ENCODE measurements at places on chromosomes 6 and 20.

- DNase-seq, result peak; percentile 22
Measured at GRCh38 chr6:12147557-12148316, 135.6 kb downstream of the HIVEP1 start.

DNA sequence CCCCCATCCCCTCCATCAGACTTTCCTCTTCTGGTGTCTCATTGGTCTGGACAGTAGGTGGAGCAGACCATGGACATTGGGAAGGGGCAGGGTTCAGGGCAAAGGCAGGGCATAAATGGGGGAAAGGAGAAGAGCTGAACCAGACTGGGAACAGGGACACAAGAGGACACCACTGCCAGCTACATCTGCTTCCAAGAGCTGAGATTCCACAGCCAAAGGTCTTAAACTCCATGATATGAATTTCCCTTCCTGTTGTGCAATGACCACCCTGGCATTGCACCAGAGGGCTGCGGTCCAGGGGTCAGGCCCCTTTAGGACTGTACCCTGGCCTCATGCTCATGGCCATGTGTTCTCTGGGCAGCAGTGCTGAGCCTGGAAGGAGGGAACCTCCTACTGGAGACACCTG is 137.9 kb downstream of the MAFB start:
- no peak for DNase-seq

DNA sequence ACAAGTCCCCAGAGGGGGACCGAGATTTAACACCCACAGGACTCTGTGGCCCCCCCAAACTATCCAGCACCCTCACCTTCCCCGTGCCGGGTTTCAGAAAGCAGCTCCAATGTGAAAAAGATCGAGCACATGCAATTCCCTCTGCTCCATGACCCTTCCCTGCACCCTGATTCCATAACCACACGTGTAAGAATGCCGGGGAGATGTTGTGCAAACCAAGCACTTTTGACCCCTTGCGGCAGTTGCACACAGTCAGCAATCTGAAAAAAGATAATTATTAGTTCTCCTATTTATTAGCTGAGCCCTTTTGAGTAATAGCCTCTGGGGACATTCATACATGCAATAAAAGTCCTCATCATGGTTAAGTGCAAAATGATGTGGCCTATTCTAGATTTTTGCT is 13.0 kb downstream of the FOXQ1 start:
- DNase-seq, result no peak

GRCh38 chr6:148617530-148617929 is 129.3 kb upstream of the UST start:
- peak; percentile 24 for DNase-seq

GRCh38 chr6:149311766-149312165 is 5.7 kb upstream of the TAB2 start:
- no peak for DNase-seq

- no peak for DNase-seq
Measured at GRCh38 chr6:119466226-119466625, 116.7 kb upstream of the MAN1A1 start.

DNA sequence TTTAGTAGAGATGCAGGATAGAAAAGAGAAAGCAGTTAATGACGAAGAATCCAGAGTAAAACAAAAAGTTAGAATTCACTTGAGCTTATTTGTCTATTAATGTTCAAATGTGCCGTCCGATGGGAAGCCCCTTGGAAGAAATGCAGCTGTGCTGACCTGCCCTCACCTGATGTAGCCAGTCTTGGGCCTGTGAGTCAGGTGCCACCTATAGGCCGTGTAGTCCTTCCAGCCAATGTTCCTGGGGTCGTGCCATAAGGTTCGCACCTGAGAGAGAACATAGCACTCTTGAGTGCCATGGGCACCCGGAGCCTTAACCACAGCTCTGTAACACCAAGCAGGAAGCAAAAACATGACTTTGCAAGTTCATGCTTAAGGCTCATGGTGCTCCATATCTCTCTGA is 32.4 kb downstream of the THBS2 start:
- DNase-seq, result no peak

GRCh38 chr20:61887596-61888093 is 178.0 kb downstream of the TAF4 start:
- DNase-seq, result no peak

GRCh38 chr6:151876122-151876521 is 68.6 kb downstream of the ESR1 start:
- no peak for DNase-seq

DNA sequence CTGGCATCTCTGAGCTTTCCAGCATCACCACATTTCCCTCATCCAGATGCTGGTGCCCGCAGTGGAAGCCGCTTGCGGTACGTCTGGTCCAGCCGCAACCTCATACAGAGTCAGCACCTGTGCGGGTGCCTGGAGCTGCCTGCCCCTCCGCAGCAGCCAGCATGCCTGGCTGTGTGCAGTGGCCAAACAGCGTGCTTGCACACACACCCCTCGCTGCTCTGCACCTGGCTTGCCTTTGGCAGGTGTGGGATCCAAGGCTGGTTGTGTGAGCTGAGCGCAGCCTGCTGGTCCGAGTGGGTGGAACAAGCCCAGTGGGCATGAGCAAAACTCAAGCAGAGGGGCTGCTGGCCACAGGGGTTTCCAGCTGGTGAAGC is 3.1 kb upstream of the HINT3 start:
- no peak for DNase-seq

GRCh38 chr6:134103006-134103405 is 50.6 kb upstream of the SLC2A12 start:
- no peak for DNase-seq

DNA sequence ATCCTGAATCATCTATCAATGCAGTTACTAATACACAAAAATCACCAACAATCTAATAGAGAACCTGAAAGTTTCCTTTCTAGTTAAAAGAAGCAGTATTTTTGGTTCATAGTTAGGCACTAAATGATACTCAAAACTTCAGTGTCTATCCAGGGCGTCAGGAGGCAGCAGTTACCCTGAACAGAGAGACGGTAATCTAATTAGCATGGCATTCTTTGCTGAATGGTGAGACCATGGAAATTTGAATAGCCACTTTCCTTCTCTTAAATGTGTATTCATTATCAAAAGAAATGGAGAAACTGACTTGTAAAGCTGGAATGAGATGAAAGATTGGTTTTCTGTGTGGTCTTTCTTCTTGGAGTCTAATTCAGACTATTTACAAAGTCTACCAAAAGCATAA is 146.6 kb upstream of the BMP5 start:
- no peak for DNase-seq

GRCh38 chr6:100613656-100614055 is 148.9 kb upstream of the SIM1 start:
- DNase-seq, result peak; percentile 51

DNA sequence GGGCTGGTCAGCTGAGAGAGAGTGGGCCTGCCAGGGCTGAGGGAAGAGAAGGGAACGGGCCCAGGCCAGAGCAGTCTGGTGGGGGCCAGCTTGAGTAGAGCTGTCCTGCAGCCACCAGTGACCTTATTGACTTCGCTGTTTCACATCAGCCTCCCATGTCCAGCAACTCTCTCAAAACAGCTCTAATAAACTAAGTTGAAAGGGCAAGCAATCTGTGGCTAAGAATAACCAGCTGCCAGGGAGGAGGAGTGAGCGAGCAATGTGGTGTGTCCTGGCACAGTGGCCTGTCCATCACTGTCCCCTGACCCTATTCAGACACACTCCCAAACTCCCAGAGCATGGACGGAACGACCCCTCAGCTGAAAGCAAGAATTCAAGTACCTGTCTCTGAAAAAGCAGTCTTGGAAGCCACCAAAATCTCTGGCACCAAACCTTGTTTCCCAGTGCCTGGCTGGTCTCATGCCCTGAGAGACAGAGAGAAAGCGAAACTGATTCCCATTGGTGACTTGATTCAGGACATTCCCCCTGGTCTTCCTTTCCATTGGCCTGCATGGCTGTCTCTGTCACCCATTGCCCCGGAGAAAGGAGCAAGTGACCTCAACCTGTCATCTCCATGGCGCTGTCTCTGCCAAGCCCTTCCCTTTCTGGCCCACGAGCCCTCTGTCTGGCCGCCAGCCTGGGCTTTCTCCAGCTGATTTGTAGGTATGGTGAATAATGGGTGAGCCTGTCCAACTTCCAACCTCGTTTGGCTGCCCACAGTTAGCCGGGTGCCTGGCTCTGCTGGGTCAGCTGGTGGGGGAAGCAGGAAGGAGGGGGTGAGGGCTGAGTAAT is at the start of gene DDO:
DDO (minus strand) TSS at position 490 of the 831 bp plus-strand sequence. CDS start 2,113 bp downstream, outside the sequence.
- no peak for DNase-seq

- DNase-seq, result peak; percentile 58
Measured at GRCh38 chr6:42714098-42714761, 8.2 kb downstream of the PRPH2 start.

- peak; percentile 63 for DNase-seq
Measured at GRCh38 chr20:4151991-4152695, 136.8 kb upstream of the RNF24 start.

DNA sequence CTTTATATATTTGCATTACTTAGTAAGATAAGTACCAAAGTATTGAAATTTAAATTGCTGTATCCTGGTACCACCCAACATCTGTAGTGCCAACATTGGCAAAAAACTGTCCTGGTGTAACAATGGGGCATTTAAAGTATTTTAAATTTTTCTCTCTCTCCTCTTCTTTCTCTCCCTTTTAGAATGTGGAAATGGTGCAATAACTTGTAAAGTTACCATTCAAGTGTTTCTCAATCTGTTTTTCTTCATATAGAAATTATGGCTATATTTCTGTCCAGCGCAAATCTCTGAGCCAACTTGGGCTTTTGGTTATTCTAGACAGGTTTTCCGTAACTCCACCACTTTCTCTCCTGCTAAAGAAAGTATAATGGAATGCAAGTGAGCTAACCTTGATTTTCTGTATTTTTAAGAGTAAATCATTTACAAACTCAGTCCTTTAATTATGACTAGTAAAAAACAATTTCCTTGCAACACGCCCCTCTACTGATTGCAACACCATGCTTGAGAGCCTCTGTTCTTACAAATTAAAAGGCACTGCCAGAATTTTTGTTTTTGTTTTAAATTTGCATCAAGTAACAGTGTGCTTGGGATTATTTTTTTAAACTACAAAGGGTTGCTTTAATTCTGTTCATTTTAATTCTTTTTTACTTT is 324.2 kb upstream of the CITED2 start:
- no peak for DNase-seq

DNA sequence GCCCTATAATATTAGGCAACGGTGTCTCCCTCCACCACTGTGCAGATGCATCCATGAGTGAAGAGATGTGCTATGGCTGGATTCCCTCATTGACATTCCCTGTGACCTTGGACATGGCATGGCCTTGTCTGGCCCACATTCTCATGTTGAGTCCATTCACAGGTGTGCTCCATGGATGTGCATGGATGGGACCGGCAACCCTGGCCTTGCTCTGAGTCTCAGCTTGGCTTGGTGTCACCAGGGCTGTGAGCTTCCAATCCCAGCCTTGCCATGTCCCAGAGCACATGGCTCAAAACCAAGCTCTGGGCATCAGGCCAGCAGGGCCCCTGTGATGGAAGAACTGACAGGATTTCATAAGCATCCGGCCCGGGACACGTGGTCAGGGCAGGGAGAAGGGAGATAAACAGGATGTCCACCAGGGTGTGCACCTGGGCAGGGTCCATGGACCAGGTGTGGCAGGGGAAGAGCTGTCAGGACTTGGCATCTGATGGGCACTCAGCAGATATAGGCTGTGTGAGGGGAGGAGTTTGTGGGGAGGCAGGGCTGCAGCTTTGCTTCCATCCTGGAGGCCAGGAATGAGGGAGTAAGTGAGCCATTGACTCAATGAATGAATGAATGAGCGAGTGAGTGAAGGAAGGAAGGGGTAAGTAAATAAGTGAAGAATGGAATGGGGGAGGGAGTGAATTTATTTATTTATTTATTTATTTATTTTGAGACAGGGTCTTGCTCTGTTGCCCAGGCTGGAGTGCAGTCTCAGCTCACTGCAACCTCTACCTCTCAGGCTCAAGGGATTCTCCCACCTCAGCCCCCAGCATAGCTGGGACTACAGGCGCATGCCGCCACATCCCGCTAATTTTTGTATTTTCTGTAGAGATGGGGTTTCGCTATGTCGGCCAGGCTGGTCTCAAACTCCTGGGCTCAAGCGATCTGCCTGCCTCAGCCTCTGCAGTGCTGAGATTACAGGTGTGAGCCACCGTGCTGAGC is 15.7 kb downstream of the NRSN2 start:
- DNase-seq, result peak; percentile 91

DNA sequence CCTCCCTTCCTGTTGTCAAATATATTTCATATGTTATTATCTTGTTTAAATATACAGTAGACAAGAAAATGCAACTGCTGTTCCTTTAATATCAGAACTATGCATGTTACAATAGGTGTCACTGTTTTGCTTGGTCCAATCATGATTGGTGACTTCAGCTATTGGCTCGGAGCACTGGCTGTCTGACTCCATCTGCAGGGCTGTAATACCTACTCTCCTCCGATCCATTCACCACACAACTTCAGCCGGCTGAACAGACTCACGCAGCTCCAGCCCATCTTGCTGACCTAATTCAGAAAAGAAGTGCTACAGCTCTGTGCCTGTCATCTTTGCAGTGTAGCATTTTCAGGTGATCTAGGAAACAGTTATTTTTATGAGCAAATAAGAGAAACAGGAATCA is at the start of gene BTBD3:
BTBD3 (plus strand) TSS at position 231 of the 400 bp plus-strand sequence. CDS start 383 bp downstream, outside the sequence.
- DNase-seq, result peak; percentile 60

- DNase-seq, result no peak
Measured at GRCh38 chr6:118135371-118135770, 228.3 kb downstream of the SLC35F1 start.

DNA sequence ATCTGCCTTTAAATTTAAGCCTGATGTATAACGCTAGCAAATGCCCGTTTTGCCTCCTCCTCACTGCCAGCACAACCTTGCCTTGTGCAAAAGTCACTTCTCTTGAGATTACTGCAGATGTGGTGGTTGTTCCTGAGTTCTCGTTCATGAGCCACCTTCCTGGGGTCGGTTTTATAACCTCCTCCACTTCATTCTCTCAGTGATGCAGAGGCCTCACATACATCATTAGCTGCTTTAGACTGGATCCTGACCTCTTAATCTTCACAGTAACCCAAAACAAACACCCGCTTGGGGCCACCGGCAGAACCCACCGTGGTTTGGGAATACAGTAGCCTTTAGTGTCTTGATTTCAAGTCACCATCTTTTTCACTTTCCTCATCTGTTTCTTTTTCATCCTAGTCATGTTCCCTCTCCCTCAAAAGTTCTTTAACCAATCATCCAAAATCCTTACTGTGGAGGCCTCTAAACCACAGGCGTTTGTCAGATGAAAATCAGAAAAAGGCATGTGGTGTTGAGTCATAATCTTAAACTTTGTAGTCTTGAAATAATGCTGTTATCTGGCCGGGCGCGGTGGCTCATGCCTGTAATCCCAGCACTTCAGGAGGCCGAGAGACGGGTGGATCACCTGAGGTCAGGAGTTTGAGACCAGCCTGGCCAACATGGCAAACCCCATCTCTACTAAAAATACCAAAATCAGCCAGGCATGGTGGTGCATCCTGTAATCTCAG is 430.3 kb upstream of the SOX4 start:
- peak; percentile 83 for DNase-seq

- DNase-seq, result no peak
Measured at GRCh38 chr20:30486103-30486478, 771.4 kb upstream of the DEFB115 start.
